Nephron progenitor cell (in vitro differentiated cells): ENCODE measurements at places on chromosomes 16 and 17.
A peak's percentile ranks its signal among the peaks of the same experiment; 100 is the strongest.

- no peak for DNase-seq
Measured at GRCh38 chr16:15811481-15812400, 45.1 kb downstream of the MYH11 start.

- no peak for DNase-seq
Measured at GRCh38 chr16:57945740-57946138, 25.2 kb downstream of the CNGB1 start.

- no peak for DNase-seq
Measured at GRCh38 chr16:80265624-80266306, 275.0 kb upstream of the DYNLRB2 start.

GRCh38 chr17:56653877-56654276 lies 60.4 kb downstream of the NOG start:
- peak; percentile 46 for DNase-seq

GRCh38 chr16:57308041-57308440 lies 23.6 kb upstream of the PLLP start:
- DNase-seq = no peak

DNA sequence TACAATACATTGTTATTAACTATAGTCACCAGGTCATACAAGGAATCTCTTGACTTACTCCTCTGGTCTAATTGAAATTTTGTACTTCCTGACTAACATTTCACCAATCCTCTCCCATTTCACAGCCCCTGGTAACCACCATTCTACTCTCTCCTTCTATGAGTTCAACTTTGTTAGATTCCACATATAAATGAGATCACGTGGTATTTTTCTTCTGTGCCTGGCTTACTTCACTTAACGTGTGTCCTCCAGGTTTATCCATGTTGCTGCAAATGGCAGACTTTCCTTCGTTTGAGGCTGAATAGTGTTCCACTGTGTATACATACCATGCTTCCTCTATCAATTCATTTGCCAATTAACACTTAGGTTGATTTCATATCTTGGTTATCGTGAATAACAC lies 128.5 kb downstream of the CHD9NB start:
- DNase-seq = no peak

- no peak for DNase-seq
Measured at GRCh38 chr17:37607637-37608331, 1.4 kb downstream of the SYNRG start.

DNA sequence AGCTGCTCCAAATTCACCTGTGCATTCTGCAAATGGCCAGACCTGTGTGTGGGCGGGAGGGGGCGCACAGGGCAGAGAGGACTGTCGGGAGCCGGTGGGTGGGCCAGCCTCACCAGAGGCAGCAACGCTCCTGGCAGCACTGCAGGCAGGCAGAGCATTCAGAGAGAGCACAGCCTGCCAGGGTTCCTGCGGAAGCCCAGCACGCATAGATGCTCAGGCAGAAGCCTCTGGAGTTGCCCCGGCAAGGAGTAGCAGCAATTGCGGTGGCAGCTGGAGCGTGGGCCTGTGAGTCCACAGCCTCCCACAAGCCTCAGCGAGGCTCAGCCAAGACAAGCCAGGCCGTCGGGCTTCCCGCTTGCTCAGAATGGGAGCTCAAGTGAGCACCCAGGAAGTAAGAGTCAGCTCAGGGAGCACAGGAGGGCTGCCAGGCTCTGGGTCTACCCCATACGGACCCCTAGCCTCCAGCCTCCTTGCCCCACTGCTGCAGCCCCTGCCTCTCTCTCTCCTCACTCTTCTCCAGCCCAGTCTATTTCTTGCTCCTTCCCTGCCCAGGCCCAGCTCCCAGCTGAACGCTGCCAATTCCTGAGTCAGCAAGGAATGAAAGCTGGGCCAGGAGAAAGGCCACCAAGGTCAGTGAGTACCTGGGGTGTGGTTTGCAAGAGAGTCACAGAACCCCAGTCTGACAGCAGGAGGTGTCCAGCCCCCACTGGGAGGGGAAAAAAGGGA lies 9.6 kb downstream of the EMC6 start:
- DNase-seq = peak; percentile 54

DNA sequence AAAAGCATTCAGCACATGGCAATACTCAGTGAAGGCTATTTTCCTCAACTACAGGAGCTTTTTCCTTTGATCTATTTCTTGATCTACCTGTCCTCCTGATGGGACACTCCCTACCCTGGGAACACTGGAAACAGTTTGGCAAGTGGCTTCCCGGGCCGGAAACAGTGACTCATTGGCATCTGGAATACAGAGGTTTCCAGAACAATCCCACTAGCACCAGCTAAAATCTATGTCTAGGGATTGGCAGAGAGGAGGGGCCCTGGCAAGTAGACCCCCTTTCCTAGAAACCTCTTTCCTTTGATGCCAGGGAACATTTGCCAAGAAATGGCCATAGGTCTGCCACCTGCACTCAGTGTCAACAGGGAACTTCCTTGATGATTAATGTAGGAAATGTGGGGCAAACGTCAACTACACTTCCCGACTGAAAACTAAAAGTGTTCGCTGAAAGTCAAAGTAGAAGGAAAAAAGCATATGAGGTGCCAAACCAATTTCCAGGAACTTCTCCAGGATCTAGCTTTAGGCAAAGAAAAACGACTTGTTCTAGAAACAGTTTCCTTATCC lies 30.4 kb upstream of the FBXW10B start:
- DNase-seq = no peak

DNA sequence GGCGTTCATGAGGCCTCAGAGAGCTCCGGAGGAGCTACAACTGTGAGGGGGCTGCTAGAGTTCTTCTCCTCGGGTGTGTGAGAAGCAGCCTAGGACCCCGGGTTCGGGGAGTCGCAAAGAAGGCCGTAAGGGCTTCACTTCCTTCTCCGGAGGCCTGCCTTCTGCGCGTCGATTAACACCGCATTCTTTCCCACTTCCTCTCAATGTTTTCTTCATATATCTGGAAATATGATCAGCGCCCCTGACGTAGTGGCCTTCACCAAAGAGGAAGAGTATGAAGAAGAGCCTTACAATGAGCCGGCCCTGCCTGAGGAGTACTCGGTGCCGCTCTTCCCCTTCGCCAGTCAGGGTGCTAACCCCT lies 449 bp downstream of the SMCR8 start:
- no peak for DNase-seq

GRCh38 chr16:88534638-88535190 lies 35.5 kb upstream of the ZC3H18 start:
- peak; percentile 65 for DNase-seq

DNA sequence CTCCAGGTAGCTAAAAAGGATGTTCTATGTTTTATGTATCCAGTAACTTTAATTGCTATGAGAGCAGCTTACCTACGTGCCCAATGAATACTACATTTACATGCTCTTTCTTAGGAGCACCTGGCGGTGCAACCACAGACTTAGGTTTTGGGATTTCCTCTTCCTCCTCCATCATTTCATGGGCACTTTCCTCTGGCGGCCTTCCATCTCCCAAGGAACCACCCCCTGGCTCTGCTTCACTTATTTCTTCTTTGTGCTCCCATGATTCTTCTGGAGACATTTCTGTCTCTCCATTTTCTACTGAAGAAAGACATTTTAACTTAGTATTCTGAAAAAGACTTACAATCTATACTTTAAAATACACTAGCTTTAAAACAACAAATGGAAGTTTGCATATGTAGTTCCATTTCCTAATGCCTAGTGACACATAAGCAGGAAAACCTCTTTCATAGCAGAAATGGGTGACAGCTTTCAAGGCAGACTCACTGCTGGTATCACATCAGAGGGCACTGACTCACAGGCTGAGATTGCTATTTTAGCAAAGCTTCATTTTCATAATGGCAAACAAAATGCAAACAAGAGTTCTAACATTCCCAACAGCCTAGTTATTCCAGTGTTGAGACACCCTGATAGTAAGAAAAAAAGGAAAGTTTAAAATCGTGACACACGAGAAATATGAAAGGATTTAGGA lies 19.1 kb downstream of the GSPT1 start:
- no peak for DNase-seq

DNA sequence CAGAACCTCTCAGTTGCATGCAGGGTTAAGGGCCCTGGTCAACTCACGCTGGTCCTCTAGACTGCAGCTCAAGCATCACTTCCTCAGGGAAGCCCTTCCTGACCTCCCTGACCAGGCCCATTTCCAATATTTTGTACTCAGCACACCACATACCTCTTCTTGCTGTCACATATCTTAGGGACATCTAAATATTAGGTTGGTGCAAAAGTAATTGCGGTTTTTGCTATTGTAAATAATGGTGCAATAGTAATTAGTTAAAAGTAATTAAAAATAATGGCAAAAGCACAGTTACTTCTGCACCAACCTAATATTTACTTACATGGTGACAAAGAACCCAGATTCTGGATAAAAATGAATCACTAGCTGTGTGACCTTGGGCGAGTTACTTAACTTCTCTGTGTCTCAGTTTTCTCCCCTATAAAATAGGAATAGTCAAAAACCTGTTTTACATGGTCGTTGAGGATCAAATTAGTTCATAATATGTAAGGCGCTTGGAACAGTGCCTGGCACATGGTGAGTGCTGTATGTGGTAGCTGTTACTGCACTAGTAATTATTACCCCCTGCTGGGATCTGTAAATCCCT lies 177.4 kb downstream of the PRKCB start:
- DNase-seq = no peak

DNA sequence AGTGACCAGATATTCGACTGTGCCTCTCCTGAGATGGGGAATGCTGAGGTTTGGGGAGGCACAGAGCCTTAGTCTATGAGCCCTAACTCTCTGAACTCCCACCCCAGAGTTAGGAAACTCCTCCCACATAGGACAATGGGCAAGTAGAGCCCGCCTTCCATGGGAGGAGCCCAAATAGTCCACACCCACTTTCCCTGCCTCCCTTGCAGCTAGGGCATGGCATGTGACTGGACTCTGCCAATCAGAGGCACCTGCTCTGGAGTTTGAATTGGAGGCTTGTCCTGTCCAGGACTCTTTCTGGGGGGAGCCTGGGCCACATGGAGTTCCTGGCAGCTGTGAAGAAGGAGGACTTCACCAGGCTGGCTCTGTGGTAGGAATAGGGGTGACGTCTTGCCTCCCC lies 48.4 kb downstream of the SOCS1 start:
- no peak for DNase-seq

GRCh38 chr16:82657239-82657638 lies 30.5 kb downstream of the CDH13 start:
- no peak for DNase-seq

DNA sequence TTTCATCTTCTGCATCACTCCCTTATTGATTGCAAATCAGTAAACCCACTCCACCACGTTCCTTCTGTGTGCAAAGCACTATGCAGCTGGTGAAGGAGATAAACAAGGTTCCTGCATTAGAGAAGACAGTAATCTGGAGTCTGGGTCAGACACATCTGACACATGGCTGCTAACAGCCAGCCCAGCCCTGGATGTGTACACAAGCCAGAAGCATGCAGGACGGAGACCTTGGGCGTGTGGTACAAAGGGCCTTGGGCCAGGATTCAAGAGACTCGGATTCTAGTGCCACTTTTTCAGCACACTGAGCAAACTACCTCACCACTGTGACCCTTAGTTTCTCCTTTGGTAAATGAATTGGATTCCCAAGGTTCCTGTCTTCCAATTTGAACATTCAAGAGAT lies 86.6 kb upstream of the DNAH9 start:
- no peak for DNase-seq

- no peak for DNase-seq
Measured at GRCh38 chr16:79013930-79014660, 586.4 kb downstream of the MAF start.

GRCh38 chr16:81515281-81515680 lies 70.7 kb downstream of the CMIP start:
- DNase-seq = no peak

GRCh38 chr17:80494547-80494946 lies 18.1 kb upstream of the NPTX1 start:
- no peak for DNase-seq

DNA sequence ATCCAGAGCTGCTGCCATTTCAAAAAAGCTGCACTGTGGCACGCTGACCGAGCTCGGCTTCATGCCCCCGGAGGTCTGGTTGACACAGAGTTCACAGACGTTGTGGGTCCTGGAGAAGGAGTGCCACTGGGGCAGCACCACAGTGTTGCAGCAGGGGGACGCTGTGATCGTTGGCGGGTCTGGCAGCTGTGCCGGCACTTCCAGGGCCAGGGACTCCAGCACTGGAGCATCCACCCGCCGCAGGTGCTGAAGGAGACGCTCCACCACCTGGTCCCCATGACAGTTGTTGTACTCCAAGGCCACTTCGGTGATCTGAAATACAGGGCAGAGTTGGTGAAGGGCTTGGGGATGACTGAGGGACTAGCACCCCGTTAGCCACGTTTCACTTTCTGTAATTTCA lies 23.5 kb downstream of the SNN start:
- DNase-seq = no peak

GRCh38 chr16:7501868-7502267 lies 169.2 kb downstream of the RBFOX1 start:
- no peak for DNase-seq

GRCh38 chr16:67201411-67202345 lies 2.7 kb downstream of the ELMO3 start:
- DNase-seq = no peak

DNA sequence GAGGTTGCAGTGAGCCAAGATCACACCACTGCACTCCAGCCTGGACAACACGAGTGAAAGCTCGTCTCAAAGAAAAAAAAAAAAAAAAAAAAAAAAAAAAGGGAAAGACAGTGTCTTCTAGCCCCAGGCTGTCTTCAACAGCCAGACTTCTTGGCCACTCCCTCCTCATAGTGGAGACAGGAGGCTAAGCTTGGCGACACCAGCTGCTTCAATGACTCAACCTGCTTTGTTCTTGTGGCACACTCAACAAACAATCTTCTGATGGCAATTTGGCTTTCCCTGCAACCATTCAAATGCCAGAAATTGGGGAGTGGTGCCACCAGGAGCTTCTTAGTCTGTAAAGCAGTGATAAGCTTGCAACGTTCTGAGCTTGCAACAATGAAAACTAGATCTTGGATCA lies 290.4 kb upstream of the DYNLRB2 start:
- DNase-seq = no peak

- no peak for DNase-seq
Measured at GRCh38 chr17:40247926-40248495, 28.9 kb downstream of the WIPF2 start.

DNA sequence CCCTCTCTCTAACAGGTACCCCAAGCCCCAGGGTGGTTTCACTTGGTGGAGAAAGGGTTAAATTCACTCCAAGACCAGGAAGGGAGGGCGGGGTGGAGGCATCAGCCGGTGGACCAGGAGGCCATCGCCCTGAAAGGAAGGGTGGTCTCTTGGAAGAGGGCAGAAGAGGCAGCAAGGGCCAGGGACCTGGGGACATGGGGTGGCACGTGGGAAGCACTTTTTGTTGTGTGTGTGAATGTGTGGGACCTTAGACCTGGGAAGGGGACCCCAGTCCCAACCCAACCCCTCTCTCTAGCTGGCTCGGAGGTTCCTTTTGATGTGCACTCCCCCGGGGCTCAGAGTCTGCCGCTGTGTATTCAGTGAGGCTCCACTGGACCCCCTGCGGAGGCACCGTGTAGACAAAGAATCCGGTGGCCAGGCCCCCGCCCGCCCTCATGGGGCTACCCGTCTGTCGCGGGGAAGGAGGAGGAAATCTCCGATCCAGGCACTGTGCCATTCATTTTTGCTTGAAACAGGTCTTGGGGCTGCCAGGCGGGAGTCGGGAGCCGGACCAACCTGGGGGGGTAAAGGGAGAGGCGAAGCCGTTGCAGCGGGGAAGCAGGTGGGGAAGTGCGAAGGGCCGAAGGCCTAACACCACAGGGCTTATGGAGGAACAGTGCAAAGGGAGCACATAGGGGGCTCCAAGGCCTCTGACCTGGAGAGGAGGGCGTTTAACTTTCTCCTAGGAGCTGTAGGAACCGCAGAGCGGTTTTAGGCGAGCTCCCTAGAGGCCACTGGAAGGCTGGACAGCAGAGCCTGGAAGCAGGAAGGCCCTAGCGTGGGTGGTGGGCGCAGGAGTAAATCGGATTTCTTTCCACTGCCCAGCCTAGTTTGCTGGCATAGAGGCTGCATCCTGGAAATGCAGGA lies 3.2 kb upstream of the WNT3 start:
- DNase-seq = no peak

- DNase-seq = no peak
Measured at GRCh38 chr17:29933379-29933778, 3.4 kb upstream of the SSH2 start.
